CD8-positive, alpha-beta memory T cell (primary cell): ENCODE measurements at places on chromosomes 13 and 19.
A peak's percentile ranks its signal among the peaks of the same experiment; 100 is the strongest.

DNA sequence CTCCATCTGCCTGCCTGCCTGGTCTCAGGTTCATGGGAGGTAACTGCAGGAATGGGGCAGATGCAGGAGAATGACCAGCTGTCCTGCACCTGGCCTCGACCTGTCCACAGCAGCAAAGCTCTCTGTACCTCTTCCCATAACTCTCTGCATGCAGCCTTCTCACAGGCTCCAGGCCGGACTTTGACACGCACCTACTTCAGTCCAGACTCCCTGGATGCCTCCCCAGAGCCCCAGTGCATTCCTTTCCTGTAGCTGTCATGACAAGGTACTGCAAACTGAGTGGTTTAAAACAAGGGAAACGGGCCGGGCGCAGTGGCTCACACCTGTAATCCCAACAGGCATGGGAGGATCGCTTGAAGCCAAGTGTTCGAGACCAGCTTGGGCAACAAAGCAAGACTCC is 3.3 kb downstream of the NANOS2 start:
- DNase-seq, result no peak

DNA sequence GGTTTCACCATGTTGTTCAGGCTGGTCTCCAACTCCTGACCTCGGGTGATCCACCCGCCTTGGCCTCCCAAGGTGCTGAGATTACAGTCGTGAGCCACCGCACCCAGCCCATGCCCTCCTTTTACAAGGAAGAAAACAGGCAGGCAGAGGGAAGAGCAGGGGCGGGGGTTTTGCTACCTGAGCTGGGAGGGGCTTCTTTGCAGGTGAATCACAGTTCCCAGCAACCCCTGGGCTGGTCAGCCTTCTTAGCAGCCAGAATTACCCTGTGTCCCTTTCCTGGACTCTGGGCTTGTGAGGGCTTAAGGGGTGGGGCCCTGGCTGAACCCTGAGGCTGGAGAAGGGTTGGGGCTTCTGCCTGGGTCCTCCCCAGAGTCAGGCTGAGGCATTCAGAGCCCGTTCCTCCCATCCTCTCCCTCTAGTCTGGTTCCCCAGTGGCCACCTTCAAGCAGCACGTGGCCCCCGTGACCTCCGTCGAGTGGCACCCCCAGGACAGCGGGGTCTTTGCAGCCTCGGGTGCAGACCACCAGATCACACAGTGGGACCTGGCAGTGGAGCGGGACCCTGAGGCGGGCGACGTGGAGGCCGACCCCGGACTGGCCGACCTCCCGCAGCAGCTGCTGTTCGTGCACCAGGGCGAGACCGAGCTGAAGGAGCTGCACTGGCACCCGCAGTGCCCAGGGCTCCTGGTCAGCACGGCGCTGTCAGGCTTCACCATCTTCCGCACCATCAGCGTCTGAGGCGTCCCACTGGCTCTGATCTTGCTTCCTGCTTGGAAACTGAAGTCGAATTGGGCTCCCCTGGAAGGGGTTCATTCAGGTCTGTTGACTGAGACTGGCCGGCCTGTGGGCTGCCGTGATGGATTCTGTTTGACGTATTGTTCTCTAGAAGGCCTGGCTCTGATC is 2.8 kb upstream of the KCNJ14 start:
- DNase-seq, result no peak

GRCh38 chr19:10431943-10432735 is 11.8 kb downstream of the PDE4A start:
- peak; percentile 76 for DNase-seq

GRCh38 chr13:50617134-50617721 is 226.3 kb downstream of the DLEU7 start:
- no peak for DNase-seq

GRCh38 chr13:35614666-35615065 is 138.2 kb upstream of the MAB21L1 start:
- no peak for DNase-seq

- no peak for DNase-seq
These were observed 28.0 kb upstream of the RB1 start for GRCh38 chr13:48275507-48275906.

DNA sequence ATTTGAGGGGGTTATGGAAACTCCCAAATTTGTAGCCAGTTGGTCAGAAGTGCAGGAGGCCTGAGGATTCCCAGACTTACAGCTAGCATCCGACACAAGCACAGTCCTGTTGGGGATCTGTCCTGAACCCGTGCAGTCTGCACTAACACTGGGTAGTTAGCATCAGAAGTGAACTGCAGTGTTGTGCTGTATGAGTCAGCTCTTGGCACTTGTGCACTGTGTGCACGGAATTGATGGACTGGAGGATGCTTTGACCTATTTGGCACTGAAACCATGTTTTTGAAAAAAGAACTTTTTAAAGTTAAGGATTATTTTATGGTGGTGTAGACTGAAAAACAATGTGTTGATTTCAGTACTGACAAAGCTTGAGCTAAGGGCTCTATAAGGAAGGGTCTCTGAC is 279.0 kb downstream of the NHLRC3 start:
- DNase-seq, result no peak

- no peak for DNase-seq
These were observed 98.3 kb downstream of the SLC7A1 start for GRCh38 chr13:29497137-29497654.

DNA sequence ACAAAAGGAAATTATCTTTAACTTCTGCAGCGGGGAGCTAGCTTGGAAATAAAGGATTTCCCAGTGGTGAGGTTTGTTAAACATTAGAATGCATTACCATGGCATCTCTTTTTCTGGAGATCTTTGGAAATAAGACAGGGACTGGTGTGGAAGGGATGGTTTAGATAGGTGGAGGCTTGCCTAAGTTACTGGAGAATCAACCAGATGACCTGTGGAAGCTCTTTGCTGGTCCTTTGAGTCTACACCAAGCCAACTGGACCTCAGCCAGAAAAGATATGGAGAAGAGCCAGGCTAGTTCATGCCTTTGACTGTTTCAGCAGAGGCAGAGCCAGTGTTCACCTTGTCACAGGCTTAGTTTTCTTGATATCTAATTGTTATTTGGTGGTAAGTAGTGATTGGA is 134.7 kb downstream of the KCNRG start:
- no peak for DNase-seq

- DNase-seq, result no peak
These were observed 429.1 kb upstream of the ARGLU1 start for GRCh38 chr13:106996867-106997618.

- no peak for DNase-seq
These were observed 108.5 kb downstream of the STK24 start for GRCh38 chr13:98468361-98468760.

DNA sequence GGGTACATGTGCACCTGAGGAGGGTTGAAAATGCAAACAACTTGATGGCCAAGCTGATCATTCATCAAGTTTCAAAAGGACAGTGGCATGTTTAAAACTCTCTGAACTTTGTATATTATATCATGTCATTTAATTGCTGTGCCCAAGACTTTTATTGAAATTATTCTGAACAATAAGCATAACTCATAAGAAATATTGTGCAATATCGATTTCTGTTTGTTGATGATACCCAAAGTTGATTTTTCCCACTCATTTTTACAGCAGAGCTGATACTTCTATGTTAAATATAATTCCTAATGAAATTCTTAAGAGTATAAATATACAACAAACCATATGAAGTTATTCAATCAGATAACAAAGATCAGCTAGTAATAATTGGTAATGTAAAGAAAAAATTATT is 49.1 kb downstream of the PCDH17 start:
- no peak for DNase-seq

DNA sequence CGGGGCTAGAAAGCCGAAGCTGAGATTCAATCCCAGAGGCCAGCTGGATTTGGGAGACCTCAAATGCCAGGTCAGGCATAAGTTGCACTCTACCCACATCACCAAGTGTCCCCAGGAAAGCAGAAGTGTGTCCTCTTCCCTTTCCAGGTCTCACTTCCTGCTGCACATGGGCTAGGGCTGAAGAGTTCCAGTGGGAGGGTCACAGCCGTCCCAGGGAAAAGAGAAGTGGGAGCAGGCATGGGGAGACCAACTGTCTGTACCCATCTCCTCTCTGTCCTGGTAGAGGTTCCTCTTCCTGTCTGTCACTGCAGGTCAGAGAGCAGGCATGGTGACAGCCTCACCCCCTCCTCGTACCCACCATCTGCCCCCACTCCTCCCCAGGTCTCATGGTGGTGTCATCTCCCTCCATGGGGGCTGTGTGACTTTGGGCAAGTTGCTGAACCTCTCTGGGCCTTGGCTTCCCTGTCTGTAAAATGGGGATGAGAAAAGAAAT is 14.8 kb downstream of the AXL start:
- no peak for DNase-seq
